ENCODE measurements at places on chromosomes 13 and 19.

DNA sequence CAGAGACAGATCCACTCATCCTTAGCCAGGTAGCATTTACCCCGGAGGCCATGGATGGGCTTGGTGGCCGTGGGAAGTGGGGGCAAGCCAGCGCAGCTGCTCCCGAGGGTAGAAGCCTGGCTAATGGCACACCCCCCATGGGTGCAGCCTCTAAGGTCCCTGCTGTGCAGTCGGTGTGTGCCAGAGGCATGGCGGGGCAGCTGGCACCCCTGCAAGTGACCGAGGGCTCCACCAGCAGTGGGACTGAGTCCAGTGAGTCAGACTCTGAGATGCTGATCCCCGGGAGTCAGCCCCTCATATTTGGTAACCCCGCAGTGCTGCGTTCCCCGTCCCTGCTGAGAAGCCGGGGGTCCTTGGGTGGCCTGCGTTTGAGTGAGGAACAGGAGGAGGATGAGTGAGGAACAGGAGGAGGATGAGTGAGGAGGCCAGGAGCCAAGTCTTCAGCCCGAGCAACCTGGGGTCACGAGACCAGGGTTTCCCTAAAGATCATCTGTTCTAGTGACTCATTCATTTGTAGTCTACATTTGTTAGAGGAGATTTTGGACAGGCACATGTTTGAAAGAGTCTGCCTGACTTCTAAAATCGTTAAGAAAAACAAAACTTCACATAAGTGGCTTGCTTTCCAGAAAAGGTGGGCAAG lies 180.7 kb downstream of the STK24 start:
- DNase-seq = no peak

GRCh38 chr19:51075998-51076397 lies 6.7 kb downstream of the KLK14 start:
- DNase-seq = no peak

GRCh38 chr13:99572921-99573320 lies 71.6 kb downstream of the TM9SF2 start:
- no peak for DNase-seq

- no peak for DNase-seq
These were observed 46.5 kb upstream of the RCBTB2 start for GRCh38 chr13:48579165-48579918.

DNA sequence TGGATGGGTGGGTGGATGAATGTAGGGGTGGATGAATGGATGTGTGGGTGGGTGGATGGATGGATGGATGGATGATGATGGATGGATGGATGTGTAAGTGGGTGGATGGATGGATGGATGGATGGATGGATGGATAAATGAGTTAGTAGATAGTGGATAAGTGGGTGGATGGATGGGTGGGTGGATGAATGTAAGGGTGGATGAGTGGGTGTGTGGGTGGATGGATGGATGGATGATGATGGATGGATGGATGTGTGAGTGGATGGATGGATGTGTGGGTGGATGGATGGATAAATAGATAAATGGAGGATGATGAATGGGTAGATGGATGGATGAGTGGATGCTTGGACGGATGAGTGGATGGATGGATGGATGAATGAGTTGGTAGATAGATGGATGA lies 3.2 kb downstream of the MCF2L start:
- DNase-seq = no peak

GRCh38 chr13:111880185-111880584 lies 186.8 kb upstream of the SOX1 start:
- no peak for DNase-seq

GRCh38 chr13:24356837-24357236 lies 47.5 kb downstream of the C1QTNF9 start:
- no peak for DNase-seq

GRCh38 chr13:94607939-94608338 lies 6.3 kb downstream of the GPR180 start:
- no peak for DNase-seq

DNA sequence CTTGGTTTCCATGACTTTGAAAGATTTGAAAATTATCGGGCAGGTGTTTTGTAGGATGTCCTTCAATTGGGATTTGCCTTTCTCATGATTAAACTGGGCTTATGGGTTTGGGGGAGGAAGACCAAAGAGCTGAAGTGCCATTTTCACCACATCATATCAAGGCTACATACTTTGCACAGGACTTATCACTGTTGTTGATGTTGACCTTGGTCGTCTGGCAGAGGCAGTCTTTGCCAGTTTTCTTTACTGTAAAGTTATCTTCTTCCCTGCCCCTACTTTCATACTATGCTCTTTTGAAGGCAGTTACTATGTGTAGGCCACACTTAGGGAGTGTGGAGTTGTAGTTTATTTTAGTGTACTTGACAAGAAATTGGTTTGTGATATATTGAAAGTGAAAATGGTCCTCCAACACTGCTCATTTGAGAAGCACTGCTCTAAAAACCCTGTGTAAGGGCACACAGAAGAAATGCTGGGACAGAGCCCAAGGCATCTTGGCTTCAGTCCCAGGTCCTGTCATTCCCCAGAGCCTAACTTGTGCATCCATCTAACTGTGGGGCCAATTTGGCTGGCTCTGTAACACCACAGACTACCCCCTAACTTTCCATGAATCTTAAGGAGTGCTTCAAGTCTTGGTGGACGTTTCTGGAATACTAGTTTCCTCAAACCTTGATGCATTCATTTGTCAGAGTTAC lies 384.9 kb downstream of the KCNRG start:
- no peak for DNase-seq

DNA sequence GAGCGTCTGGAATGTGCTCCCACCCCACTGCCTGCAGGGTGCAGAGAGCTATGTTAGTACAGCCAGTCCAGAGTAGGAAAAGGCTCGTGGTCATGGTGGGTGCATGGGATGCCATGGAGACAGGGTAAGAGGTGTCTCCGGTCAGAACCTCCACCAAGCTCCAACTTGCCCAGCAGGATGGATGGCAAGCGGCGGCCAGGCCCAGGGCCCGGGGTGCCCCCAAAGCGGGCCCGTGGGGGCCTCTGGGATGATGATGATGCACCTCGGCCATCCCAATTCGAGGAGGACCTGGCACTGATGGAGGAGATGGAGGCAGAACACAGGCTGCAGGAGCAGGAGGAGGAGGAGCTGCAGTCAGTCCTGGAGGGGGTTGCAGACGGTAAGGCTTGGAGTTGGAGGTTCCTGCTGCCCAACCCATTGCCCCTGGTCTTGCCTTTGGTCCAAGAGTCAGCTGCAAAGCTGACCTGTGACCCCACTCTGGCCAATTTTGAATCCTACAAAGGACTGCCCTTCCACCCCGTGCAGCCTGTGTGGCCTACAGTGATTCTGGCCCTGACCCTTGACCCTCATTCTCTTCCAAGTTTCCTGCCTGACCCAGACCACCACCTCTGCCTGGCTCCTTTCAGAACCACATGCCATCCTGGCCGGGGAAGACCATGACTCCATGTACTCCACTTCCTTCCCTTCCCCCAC lies 14.7 kb downstream of the POLD1 start:
- DNase-seq = no peak

- no peak for DNase-seq
These were observed at the start of gene DCLK1 for GRCh38 chr13:36131222-36131930. DCLK1 (minus strand) TSS chr13:36131382.

Measured in cortex of kidney (tissue), 1 donor.